Fibroblast of the conjunctiva (primary cell): ENCODE measurements at places on chromosomes 7 and 10.

- DNase-seq = no peak
Measured at GRCh38 chr10:108169846-108170245, 1005.3 kb upstream of the SORCS1 start.

GRCh38 chr7:32941681-32942414 is 15.4 kb upstream of the FKBP9 start:
- DNase-seq = no peak

DNA sequence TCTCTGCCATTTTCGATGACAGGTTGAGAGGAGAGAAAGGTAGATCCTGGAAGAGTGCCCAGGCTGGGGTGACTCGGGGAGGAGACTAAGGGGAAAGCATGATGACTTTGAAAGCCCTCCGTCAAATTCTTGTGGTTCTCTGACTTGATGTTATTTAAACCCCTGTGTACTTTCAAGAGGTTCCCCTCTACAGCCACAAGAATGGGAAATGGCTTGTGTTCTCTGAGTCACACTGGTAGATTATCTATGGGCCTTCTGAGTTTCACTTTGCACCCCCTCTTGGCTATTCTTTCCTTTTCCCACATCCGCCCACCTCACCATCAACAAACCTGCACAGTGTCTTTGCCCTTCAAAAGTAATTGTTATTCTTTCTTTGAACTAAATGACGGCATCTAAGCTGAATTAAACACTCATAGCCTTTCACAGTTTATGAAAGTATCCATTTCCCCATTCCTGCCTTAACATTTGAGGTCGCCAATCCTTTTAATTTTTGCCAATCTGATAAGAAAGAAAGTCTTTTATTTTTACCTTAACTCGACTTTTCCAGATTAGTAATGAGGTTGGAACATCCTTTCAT is 24.1 kb downstream of the PRF1 start:
- DNase-seq = no peak

DNA sequence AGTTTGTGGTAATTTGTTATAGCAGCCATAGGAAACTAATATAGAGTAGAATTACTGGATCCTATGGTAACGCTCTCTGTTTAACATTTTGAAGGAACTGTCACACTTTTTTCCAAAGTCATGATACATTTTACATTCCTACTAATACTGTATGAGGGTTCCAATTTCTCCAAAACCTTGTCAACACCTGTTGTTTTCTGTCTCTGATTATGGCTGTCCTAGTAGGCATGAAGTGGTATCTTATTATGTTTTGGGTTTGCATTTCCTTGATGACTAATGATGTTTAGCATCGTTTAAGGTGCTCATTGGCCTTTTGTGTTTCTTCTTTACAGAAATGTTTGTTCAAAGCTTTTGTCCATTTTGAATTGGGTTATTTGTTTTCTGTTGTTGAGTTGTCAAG is 69.6 kb downstream of the VPS50 start:
- DNase-seq = no peak

GRCh38 chr10:100873827-100874326 is 38.9 kb upstream of the SLF2 start:
- DNase-seq = no peak

GRCh38 chr10:122798704-122799231 is 46.9 kb downstream of the CUZD1 start:
- no peak for DNase-seq

DNA sequence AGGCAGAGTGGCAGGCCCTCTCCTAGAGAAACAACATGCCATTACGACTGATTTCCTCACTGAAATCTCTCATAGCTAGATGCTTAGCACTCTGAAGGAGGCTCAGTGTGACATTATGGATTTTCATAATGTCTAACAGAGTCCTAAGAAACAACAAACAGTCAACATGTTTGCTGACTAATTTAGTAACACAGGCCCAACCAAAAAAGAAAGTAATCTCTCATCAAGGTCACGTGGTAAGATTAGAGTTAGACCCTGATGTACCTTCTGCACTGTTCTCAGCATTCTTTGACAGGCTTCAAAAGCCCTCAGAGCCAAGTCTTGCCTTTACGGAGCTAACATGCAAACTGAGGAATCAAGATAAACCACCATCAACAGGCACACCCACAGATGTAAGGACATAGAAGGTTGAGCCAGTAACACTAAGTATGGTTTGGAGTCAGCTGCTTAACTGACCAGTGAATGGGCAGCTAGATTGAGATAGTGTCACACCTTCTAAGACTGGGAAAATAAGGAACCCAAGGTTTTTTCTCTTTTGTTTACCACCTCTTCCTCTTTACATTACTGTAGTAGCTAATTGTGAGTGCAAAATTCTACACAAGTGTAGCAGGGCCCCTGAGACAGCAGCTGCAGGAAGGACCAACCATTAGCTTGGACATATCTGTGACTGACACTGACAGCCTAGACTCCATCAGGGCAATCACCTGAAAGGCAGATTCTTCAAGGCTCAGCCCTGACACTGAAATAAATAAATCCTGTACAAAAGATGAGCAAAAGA is 15.3 kb upstream of the KCNIP2 start:
- DNase-seq = no peak
